Jurkat, Clone E6-1 (cell line): ENCODE measurements at places on chromosomes 1 and 21.

GRCh38 chr1:8061210-8061609 is 35.1 kb upstream of the ERRFI1 start:
- no peak for DNase-seq

- DNase-seq: no peak
Measured at GRCh38 chr21:15722591-15723324, 7.0 kb upstream of the USP25 start.

DNA sequence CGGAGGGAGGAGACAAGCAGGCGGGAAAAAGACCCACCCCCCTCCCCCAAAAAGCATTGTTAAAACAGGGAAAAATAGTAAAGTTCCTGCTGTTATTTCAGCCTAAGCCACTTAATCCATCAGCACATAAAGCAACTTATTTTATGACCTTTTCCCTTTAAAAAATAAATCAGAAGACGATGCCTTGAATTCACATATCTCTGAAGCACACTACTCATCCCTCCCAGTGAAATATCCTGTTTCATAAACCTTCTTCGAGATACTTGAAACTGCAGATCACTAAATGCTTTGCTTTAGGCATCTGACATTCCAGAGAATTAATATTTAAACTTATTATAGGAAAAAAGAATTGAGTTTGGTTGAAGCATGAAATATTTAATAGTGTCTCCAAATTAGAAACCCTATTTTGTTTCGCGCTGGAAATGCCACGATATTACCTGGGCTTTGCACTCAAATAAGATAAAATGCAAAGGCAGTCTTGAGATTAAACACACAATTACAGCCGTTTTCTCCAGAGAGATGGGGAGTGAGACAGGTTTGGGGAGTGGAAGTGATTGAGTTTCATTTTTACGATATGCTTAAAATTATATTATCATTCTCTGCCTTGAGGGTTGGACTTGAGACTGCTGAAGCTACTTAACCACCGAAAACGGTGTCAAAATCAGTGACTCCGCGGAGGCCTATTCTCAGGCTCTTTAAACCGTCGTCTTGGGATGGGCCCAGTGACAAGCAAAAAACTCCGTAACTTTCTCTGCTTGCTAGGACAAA is 9.3 kb downstream of the GLIS1 start:
- no peak for DNase-seq

DNA sequence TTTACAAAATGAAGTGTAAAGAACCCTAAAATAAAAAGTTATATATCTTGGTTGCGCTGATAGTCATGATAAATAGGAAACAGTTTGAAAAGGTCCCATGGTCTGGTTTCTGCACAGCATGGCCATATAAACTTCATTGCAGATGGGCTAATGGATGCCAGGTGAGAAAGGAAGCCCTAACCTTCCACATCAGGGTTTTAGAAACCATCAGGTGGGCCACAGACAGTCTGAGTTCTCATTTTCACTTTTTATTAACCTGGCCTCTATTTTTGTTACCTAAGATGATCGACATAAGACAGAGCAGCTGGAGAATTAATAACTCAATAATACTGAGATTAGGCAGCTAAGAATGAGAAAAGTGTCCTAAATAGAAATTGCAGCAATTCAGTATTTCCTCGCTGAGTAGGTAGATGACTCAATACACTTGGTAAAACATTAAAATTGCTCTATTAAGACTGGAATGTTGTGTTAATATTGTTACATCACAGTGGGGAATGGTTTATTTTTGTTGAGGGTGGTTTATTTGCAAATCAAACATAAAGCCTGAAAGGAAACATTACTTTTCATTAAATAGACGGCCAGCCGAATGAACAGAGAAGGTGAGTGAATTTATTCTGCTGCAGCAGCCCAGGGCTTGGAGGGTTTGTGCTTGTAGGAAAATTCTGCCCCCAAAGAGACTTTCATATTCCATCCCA is 21.1 kb downstream of the C1orf21 start:
- DNase-seq: no peak

DNA sequence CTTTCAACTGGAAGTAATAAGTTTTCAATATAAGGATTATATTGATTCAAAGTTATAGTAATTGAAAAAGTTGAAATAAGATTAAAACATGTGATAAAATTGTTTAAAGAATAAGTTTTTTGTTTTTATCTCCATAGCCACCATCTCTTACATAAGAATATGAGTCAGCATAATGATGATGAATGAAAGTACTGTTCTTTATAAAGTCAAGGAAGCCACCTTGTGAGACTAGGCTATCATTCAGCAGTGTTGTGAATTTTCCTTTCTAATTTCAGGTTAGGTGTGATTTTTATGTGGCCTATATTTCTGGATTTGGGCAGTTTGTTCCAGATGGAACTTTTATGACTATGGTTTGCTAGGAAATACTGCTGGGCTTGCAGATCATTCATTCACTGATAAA is 22.4 kb upstream of the ASB17 start:
- DNase-seq: no peak

- no peak for DNase-seq
Measured at GRCh38 chr1:218699421-218699820, 354.3 kb downstream of the TGFB2 start.

DNA sequence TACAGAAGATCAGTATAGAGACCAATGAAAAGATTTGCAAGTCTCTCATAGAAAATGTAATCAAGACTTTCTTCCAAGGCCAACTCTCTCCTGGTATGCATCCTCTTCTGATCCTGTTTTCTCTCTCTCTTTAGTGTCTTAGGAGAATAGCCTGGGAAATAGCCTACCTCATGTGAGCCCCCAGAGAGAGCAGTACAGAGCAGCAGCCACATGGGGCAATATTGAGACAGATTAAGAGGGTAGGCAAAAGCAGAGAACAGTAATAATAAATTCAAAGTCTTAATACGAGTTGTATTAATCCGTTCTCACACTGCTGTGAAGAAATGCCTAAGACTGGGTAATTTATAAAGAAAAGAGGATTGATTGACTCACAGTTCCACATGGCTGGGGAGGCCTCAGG is 61.4 kb downstream of the RNASEL start:
- no peak for DNase-seq

DNA sequence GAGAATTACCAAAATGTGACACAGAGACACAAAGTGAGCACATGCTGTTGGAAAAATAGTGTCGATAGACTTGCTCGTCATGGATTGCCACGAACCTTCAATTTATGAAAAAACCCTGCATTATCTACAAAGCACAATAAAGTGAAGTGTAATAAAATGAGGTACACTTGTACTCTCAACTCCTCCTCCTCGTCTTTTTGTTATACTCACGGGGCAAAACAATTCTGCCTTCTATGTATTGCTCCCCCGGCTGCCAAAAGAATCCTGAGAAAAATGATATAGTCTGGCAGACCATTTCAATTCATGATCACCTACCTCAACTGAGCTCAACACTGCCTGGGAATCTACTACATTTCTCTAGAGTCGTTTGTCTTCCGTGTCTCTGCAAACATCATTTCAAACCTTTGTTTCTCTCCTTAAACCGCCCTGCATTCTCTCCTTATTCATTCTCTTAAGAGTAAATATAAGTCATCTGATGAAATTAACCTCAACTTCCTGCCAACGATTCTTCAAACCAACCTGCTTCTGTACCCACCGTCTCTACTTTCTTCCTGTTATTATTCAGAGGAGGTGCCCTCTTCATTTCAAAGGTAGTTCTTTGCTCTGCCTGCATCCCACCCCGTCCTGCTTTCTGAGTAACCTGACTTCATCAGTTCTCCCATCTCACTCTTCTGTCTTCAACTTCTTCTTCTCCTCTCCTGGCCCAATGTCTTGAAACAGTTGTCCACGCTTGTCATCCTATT is 12.9 kb upstream of the IL19 start:
- peak; percentile 92 for DNase-seq

- no peak for DNase-seq
Measured at GRCh38 chr1:9477535-9477934, 61.7 kb upstream of the SLC25A33 start.

- DNase-seq: no peak
Measured at GRCh38 chr1:241419986-241420385, 63.0 kb upstream of the RGS7 start.

DNA sequence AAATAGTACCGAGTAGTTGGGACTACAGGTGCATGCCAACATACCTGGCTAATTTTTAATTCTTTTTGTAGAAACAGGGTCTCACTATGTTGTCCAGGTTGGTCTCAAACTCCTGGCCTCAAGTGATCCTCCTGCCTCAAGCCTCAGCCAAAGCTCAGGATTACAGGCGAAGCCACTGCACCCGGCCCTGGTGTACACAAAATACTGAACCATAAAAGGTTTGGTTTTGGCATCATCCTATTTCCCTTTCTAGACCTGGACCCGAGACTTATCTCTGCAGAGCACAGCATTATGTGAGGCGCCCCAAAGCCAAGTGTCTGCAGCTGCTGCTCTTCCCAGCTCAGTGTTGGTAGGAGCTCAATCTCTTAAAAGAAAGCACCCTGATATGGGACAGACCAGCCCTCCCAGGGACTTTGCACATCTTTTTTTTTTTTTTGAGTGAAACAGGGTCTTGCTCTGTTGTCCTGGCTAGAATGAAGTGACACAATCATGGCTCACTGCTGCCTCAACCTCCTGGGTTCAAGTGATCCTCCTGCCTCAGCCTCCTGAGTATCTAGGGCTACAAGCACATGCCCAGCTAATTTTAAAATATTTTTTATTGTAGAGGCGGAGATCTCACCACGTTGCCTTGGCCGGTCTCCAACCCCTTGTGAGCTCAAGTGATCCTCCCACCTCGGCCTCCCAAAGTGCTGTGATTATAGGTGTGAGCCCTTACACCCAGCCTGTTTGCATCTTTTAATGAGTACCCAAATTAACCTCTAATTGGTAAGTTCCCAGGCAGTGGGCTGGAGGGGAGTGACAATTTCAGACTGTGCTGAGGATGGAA is 20.4 kb downstream of the TEX35 start:
- no peak for DNase-seq

- no peak for DNase-seq
Measured at GRCh38 chr1:41566274-41566885, 81.9 kb upstream of the EDN2 start.

- no peak for DNase-seq
Measured at GRCh38 chr1:47382399-47382983, 33.6 kb upstream of the FOXE3 start.

- peak; percentile 80 for DNase-seq
Measured at GRCh38 chr1:90340606-90341005, 345.7 kb downstream of the ZNF326 start.

DNA sequence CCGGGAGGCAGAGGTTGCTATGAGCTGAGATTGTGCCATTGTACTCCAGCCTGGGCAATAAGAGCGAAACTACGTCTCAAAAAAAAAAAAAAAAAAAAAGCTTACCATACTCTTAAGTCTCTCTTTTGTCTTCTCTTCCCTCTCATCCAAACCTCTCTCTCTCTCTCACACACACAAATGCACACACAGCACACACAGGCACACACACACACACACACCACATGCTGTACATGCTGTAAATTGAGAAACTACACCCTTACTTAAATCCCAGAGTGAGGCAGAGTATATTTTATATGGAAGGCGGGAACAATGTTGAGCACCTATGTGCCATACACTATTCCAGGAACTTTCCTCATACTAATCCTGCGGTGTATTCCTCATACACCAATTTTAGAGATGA is 6.5 kb downstream of the MCOLN3 start:
- no peak for DNase-seq

DNA sequence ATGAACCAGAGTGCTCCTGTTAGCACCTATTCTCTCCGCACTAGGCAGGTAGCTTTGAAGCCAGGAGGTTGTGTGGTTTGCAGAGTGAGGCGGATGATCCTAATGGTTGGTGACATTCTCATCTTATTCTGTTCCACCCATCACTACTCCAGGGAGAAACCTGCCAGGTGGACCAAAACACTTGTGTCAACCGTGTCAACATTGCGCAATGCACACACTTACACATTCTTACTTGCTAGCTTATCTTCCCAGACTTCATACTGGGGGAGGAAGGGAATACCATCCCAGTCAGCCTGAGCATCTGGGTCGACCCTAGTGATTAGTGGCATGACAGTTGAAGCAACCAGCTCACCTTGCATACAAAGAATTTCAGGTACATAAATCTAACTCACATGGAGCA is 236.9 kb downstream of the RPS6KC1 start:
- DNase-seq: no peak

DNA sequence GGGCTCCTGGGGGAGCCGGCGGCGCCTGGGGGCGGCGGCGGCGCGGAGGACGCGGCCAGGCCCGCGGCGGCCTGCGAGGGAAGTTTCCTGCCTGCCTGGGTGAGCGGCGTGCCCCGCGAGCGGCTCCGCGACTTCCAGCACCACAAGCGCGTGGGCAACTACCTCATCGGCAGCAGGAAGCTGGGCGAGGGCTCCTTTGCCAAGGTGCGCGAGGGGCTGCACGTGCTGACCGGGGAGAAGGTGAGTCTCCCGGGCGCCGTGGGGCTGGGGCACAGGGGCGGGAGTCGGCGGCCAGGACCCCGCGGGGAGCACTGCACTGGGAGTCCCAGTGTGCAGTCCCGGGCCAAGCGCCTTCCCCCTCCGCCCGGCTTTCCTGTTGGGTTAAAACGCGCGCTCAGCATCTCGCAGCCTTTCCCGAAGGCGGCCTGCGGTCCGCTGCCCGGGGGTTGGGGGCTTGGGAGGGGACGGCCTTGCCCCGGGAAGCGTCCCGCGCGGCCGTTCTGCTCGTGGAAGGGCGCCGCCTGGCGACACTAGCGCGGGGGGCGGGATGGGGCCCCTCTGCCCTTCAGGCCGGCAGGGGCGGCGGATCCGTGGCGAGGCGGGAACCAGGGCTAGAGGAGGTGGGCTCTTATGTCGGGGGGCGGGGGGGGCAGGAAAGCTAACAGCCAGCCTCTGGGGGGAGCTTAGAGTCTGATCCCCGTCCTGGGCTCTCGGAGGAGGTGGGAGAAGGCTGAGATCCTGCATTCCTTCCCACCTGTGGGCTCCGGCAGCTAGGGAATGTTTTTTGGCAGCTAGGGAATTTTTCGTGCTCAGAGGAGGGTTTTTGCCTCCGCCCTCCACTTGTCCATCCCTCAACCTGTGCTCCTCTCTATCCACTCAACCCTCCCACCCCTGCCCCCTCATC is 1.1 kb downstream of the HUNK start:
- DNase-seq: peak; percentile 16

GRCh38 chr1:12601700-12602658 is 16.0 kb downstream of the DHRS3 start:
- no peak for DNase-seq

DNA sequence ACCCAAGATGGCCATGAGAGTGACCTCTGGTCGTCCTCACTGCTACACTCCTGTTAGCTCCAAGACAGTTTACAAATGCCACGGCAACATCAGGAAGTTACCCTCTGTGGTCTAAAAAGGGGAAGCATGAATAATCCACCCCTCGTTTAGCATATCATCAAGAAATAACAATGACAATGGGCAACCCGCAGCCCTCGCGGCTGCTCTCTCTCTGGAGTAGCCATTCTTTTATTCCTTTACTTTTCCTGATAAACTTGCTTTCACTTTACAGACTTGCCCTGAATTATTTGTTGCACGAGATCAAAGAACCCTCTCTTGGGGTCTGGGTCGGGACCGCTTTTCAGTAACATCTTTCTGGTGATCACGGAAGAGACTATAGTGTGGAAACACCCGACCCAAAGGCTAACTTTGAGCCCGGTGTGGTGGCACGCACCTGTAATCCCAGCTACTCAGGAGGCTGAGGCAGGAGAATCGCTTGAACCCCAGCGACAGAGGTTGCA is 19.8 kb upstream of the COX20 start:
- DNase-seq: no peak

- DNase-seq: no peak
Measured at GRCh38 chr1:45452503-45452902, 38.5 kb downstream of the TESK2 start.

- no peak for DNase-seq
Measured at GRCh38 chr1:219422811-219423598, 189.9 kb downstream of the ZC3H11B start.
